Activated T-helper 2 cell treated with anti-CD3 and anti-CD28 coated beads, Interferon-gamma antibody, Interleukin-2, Interleukin-4, amounts not matched to agents 10 μg/mL and 5 μg/mL and 100 μg/mL, durations not matched to agents 14 hours and 24 hours and 36 hours (primary cell): ENCODE measurements at places on chromosomes 11 and 22. TPM values are rescaled to one million over a fixed set of nuclear protein-coding genes. Genes with fewer than 3 reads are reported as not detected.

The RAB38 gene
- total RNA-seq: 2.0 and 2.3 TPM in 2 replicates

The OMP gene
- not detected in 2 replicates for total RNA-seq

GRCh38 chr11:7576726-7577290, 63.0 kb downstream of the PPFIBP2 start:
- DNase-seq: no peak

The KRTAP5-9 gene
- total RNA-seq: not detected in 2 replicates

The BTG4 gene
- total RNA-seq: not detected in 2 replicates

GRCh38 chr11:70233034-70233433, 29.9 kb downstream of the FADD start:
- no peak for DNase-seq

The CHRM1 gene
- not detected in 2 replicates for total RNA-seq

DNA sequence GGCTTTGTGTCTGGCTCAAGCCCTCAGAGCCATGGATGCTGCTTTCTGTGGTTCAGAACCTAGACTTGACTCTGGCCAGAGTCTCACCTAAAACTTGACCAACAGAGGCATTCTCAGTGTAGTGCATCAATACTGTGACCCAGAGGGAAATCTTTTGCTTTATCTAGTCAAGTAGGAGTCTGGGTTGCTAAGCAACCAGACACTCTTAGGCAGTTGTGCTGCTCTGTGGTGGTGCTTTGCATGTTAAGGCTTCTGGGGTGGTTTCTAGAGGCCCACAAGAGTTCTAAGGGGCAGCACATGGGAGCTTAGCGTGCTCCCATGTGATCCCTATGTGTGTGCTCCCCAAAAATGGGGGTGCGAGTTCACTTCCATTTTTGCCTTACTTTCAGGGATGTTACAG, 224.6 kb upstream of the PLET1 start:
- DNase-seq: no peak

GRCh38 chr22:22706253-22706915, 62.0 kb downstream of the GGTLC2 start:
- DNase-seq: no peak

DNA sequence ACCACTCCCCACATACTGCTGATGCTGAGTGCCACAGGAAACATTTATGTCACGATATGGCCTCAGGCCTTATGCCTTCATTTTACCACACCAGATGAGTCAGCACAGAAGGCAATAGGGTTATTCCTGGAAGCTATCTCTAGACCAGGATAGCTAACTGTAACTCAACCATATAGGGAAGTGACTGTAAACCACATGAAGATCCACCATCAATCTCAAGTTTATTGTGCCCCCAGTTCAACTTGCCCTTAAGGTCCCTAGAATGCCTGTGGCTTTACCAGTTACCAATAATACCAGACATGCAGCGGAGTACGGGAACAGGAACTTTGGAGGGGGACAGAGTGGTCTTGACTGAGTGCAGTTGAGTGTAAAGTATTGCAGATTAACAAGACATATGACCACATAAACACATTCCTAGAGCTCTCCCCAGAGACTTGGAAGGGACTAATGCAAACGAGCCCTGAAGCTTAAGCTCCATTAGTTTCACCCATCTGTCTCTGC, 180.9 kb downstream of the KIF18A start:
- DNase-seq: no peak

DNA sequence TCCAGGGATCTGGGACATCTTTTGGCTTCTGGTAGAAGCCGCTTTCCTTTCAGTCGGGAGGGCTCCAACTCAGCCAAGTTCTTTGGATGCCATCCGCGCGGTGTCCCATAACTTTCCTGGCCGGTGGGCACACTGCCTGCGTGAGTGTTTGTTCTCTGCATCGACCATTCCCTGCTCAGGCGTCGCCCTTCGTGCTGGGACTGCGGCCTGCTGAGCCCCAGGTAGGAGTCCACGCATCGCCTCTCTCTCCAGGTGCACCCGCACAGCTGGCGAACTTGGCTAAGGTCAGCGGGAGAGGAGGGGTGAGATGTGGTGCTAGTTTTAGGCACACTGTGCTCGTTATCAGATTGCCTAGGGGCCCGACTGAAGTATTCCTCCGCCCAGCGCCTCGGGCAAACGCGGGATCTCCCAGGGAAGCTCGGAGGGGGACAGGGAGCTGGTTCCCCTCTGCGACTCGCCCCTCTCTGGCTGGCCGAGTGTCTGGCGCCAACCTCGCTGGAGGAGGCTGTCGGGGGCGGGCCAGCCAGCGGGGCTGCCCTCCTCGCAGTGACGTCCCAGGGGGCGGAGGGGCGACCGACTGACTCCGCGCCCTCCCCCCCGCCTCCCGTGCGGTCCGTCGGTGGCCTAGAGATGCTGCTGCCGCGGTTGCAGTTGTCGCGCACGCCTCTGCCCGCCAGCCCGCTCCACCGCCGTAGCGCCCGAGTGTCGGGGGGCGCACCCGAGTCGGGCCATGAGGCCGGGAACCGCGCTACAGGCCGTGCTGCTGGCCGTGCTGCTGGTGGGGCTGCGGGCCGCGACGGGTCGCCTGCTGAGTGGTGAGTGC, at the start of gene LAYN:
LAYN (plus strand) TSS at position 607 of the 823 bp plus-strand sequence; CDS start at position 731, 124 bp downstream.
- peak; percentile 14 for DNase-seq

DNA sequence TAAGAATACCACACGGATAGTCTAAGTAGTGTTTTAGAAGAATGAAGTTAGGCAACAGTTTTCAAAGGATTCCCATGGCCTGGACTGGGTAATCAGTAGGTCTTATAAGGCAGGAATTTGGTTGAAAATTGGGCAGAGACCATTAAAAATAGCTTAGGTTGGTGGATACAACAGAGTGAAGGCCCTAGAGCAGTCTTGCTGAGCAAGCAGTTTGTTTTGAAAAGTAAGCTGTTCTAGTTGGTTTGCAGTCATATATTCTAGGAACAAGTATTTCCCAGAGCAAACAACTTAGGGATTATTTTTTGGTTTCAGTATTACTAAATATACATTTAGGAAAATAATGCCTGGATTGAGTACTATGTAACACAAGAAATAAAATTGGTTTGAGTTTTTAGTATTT, 64.8 kb downstream of the MUC15 start:
- DNase-seq: no peak

The FAM180B gene
- 0.25 and 0.39 TPM in 2 replicates for total RNA-seq

The GPR83 gene
- 0.05 TPM in 1 of 2 replicates, not detected in the other for total RNA-seq

The SPTBN2 gene
- total RNA-seq: 0.73 and 0.99 TPM in 2 replicates

The RIMBP3B gene
- not detected in 2 replicates for total RNA-seq

DNA sequence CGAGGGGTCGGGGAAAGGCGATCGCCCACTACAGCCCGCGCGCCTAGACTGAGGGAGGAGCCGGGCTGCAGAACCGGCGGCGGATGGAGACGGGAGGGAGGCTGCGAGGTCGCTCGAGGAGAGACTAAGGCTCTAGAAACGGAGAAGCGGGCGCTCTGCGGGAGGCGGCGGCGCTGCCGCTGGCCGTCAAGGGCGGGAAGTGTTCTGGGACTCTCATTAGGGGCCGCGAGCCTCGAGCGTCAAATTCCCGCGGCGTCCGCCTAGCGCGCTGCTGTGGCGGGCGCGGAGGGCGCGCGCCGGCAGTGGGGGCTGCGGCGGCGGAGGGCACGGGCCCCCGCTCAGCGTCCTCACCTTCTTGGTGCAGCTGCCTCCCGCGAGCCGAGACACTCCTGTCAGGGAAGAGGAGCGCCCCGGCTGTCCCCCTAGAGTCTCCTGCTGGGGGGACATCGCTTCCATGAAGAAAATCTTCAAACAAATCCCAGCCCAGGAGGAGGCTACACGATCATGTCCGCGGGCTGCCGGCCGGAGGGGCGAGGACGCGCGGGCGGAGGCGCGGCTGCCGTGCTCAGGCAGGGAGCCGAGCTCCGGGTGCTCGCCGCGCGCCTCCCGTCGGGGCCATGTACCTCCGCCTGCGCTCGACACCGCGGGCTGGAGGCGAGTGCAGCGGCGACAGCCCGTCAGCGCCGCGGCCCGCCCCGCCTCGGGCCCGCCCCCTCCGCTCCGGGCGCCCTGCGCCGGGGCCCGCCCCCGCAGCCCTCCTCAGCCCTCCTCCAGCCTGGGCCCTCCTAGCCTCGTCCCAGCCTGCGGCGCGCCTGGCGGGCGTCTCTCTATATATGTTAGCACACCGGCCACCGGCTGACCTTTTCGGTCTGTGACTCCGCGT, at the start of gene ARHGAP20:
ARHGAP20 (minus strand) TSS at position 662 of the 883 bp plus-strand sequence; CDS start at position 456, 206 bp downstream.
- DNase-seq: peak; percentile 33

DNA sequence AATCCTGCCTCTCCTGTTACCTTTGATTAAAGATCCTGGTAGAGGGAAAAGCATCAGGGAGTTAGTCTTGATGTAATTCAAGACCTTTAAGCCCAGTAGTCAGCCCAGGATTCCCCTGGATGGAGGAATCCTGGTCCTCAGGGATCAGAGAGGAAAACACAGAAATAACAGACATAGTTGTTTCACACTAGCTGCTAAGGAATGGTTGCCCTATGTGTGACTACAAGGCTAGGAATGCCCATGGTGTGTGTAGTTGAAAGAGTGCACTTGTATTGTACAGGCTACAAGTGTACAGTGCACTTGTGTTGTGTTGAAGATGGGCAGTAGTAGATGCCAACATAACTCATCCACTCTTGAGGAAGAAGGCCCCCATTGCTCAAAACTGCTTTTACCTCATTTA, 226.8 kb downstream of the AASDHPPT start:
- DNase-seq: no peak
